ENCODE measurements at places on chromosomes 5 and 9. TPM values are rescaled to one million over a fixed set of nuclear protein-coding genes. Genes with fewer than 3 reads are reported as not detected.

Gene STK32A
- 1.3 TPM for total RNA-seq

Gene RASEF
- total RNA-seq = 0.11 TPM

Gene TSSK1B
- not detected for total RNA-seq

Gene TSC1
- total RNA-seq = 22.4 TPM

Gene SLC25A48
- not detected for total RNA-seq

Gene PPP2R2B
- total RNA-seq = not detected
